ENCODE measurements at places on chromosomes 6 and 20.

GRCh38 chr6:140542863-140543262 lies 1168.4 kb upstream of the CITED2 start:
- DNase-seq, result no peak

DNA sequence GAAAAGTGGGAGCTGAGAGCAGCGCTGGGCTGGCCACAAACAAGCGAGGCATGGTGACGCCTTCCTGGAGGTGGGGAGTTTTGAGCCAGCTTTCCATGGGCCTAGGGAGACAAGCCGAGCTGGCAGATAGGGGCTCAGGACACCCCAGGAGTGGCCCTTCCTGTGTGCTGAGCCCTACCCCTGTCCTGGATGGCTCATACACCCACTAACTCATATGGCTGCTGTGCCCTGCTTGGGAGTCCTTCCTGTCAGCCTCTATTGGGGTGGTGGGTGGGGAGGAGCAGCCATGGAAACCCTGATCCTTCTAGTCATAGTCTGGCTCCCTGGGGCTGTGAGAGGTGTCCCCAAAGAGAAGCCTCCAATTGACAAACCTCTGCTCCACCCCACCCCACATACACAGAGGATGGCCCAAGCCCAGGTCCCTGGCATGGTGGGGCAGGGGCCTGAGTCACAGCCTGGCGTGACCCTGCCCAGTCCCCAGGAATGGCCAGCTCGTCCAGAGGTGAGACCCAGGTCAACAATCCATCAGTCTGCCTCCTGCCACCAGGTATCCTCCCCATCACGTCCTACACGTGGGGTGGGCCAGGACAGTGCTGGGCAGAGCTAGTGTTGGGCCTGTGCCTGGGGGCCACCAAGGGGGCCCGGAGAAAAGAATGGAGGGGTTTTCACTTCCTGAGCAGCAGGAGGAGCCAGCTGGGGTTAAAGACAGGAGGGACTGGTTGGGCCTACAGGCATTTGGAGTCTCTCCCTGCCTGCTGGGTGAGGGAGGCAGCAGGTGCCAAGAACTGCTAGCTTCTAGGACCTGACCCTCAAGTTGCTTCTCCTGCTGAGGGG lies 52.2 kb downstream of the MRPL14 start:
- no peak for DNase-seq

DNA sequence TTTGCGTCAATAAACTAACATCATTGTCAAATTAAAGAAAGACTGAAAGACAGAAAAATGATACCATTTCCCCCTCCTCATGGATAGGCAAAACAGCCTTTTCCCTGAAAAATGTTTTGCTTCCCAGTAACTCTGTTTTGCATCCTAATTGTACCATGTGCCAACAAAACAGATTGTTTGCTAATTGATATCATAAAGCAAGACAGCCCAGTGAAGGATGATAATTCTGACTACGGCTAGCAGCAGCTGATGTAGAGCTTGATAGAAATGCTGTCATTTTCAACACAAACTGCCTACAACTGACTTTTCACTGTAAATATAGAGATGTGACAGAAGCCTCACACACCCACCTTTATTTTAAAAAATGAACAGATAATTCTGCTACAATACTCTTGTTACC lies 1061.6 kb downstream of the HACE1 start:
- DNase-seq, result no peak

- DNase-seq, result no peak
Observed at GRCh38 chr6:36525346-36525745, 21.9 kb downstream of the STK38 start.

All from DMS79 (cell line).